ENCODE measurements at places on chromosomes 13 and 19. TPM values are rescaled to one million over a fixed set of nuclear protein-coding genes. Genes with fewer than 3 reads are reported as not detected.
A peak's percentile ranks its signal among the peaks of the same experiment; 100 is the strongest.

- H3K4me3 ChIP-seq = no peak overlapping the region
- peaks cover 2% of the 10 kb centered on the region for H3K36me3 ChIP-seq
- DNase-seq = no peak
- H3K27ac ChIP-seq = no peak overlapping the region
- H3K4me1 ChIP-seq = no peaks in the 10 kb centered on the region
Measured at GRCh38 chr13:60562096-60562780, 165.2 kb downstream of the TDRD3 start.

GRCh38 chr13:43205416-43205815 lies 182.0 kb downstream of the DNAJC15 start:
- peaks cover 14% of the 10 kb centered on the region for H3K27me3 ChIP-seq
- no peaks in the 10 kb centered on the region for H3K4me1 ChIP-seq
- H3K36me3 ChIP-seq = no peaks in the 10 kb centered on the region

DNA sequence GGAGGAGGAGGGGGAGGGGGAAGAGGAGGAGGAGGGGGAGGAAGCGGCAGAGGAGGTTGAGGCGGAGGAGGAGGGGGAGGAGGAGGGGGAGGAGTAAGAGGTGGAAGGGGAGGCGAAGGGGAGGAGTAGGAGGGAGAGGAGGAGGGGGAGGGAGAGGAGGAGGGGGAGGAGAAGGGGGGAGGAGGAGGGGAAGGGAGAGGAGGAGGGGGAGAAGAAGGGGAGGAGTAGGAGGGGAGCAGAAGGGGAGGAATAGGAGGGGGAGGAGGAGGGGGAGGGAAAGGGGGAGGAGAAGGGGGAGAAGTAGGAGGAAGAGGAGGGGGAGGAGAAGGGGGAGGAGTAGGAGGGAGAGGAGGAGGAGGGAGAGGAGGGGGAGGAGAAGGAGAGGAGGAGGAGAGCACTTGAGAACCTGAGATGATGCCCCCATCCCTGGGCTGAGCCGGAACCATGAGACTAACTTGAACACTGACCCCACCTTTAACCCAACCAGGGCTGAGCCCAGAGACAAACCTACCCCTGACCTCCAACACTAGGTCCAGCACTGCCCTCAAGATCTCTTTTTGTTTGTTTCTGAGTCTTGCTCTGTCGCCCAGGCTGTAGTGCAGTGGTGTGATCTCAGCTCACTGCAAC lies 12.6 kb downstream of the ABCA7 start:
- H3K27me3 ChIP-seq = no peaks in the 10 kb centered on the region
- no peak for DNase-seq
- no peak overlapping the region for H3K27ac ChIP-seq
- no peak overlapping the region for H3K4me3 ChIP-seq
- peaks cover 12% of the 10 kb centered on the region for H3K4me1 ChIP-seq
- peaks cover 17% of the 10 kb centered on the region for H3K36me3 ChIP-seq

- H3K27me3 ChIP-seq = peaks cover 32% of the 10 kb centered on the region
- H3K27ac ChIP-seq = no peak overlapping the region
- no peak for DNase-seq
Measured at GRCh38 chr19:46503848-46504453, 8.3 kb upstream of the PNMA8B start.

GRCh38 chr19:45645631-45646344 lies 6.6 kb upstream of the EML2 start:
- peak overlapping the region; percentile 80 for H3K4me3 ChIP-seq
- no peaks in the 10 kb centered on the region for H3K27me3 ChIP-seq
- peak overlapping the region; percentile 70 for H3K27ac ChIP-seq
- H3K4me1 ChIP-seq = peaks cover 46% of the 10 kb centered on the region
- H3K36me3 ChIP-seq = peaks cover 5% of the 10 kb centered on the region

GRCh38 chr13:43933378-43933777 lies 53.7 kb downstream of the LACC1 start:
- no peak overlapping the region for H3K27ac ChIP-seq
- DNase-seq = no peak
- H3K4me3 ChIP-seq = no peak overlapping the region
- H3K36me3 ChIP-seq = no peaks in the 10 kb centered on the region
- peaks cover 27% of the 10 kb centered on the region for H3K27me3 ChIP-seq

- H3K4me3 ChIP-seq = no peak overlapping the region
- DNase-seq = no peak
- H3K27ac ChIP-seq = no peak overlapping the region
- H3K36me3 ChIP-seq = peaks cover 35% of the 10 kb centered on the region
Measured at GRCh38 chr13:114082849-114083645, 49.4 kb downstream of the RASA3 start.

- no peak for DNase-seq
- no peaks in the 10 kb centered on the region for H3K4me1 ChIP-seq
- H3K27me3 ChIP-seq = no peaks in the 10 kb centered on the region
- H3K36me3 ChIP-seq = peaks cover 33% of the 10 kb centered on the region
- no peak overlapping the region for H3K27ac ChIP-seq
Measured at GRCh38 chr19:40262422-40262821, 22.7 kb downstream of the AKT2 start.

The LRG1 gene
- 0.15 TPM for total RNA-seq

DNA sequence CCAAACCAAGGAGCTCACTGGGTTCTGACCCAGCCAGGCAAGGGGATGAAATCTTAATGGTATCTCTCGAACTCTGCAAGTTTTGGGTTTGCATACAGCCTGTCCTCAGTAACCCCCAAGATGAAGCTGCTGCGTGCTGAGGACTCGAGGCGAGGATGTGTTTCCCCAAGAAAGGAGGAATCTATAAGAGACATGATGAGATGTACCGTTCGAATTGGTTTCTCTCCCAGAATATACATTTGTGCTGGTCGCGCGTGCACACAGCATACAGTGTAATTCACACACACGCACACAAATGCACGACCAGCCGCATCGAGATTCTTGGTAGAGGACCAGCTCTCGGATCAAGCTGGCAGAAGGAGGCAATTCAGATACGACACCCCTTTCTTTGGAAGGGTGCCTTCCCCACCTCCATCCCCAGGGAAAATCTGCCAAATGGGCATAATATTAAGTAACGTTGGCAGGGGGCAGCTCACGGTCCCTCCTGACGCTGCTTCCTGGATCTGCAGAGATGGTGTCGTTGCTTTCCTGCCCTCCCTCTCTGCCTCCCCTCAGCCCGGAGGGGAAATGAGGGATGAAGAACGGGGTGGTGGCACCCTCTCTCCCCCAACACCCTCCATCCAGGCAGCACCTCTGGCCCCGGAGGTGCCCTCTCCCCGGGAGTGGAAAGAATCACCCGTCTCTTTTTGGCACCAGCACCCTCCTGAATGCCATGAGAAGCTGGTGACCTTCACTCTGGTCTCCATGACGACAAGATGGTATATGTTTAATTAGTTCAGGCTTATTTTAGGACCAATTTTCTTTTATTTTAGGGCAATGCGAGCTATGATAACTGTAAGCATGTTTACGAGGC lies 310.2 kb downstream of the ZNF536 start:
- no peak overlapping the region for H3K4me3 ChIP-seq
- H3K27ac ChIP-seq = no peak overlapping the region
- DNase-seq = no peak
- H3K36me3 ChIP-seq = no peaks in the 10 kb centered on the region

DNA sequence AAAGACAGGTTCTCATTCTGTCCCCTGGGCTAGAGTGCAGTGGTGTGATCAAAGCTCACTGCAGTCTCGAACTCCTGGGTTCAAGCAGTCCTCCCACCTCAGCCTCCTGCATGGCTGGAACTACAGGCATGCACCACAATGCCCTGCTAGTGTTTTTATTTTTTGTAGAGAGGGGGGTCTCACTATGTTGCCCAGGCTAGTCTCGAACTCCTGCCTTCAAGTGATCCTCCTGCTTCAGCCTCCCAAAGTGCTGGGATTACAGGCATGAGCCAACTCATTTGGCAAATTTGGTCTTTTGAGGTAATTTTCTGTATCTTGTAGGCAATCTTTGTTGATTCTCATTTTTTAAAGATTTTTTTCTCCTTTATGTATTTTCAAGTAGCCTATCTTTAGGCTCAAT lies 205.7 kb downstream of the ZIC5 start:
- no peak overlapping the region for H3K4me3 ChIP-seq
- H3K4me1 ChIP-seq = no peaks in the 10 kb centered on the region
- no peak overlapping the region for H3K27ac ChIP-seq
- H3K27me3 ChIP-seq = no peaks in the 10 kb centered on the region
- H3K36me3 ChIP-seq = no peaks in the 10 kb centered on the region

- no peak overlapping the region for H3K27ac ChIP-seq
- H3K4me3 ChIP-seq = no peak overlapping the region
- peaks cover 23% of the 10 kb centered on the region for H3K4me1 ChIP-seq
- peaks cover 6% of the 10 kb centered on the region for H3K36me3 ChIP-seq
Measured at GRCh38 chr19:2253106-2254063, 2.8 kb downstream of the JSRP1 start.

DNA sequence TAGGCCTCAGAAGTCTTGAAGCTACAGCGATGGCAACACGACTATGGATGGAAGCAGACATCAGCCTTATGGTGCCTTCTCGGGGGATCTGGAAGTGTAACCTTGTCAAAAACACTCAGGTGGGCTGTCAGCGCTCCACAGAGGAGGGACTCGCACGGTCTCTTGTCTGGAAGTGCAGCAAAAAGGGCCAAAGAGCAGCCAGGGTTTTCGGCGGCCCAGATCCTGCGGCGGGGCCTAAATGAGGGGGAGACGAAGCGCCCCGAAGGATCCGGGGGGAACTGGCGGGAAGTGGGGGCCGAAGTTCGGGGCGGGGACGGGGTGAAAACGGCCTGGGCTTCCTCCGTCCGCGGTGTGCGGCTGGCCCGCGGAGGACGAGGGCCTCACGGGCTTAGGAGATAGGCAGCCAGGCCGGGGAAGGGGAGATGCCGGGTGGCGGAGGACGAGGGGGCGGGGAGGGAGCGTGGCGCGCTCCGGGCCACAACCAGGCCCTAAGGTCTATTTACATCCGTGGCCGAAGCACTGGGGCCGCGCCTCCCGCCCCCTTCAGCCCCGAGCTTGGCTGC lies 637 bp downstream of the RANBP3 start:
- H3K27me3 ChIP-seq = no peaks in the 10 kb centered on the region
- H3K4me1 ChIP-seq = peaks cover 66% of the 10 kb centered on the region
- peak overlapping the region; percentile 96 for H3K4me3 ChIP-seq
- no peak for DNase-seq
- peaks cover 47% of the 10 kb centered on the region for H3K36me3 ChIP-seq

DNA sequence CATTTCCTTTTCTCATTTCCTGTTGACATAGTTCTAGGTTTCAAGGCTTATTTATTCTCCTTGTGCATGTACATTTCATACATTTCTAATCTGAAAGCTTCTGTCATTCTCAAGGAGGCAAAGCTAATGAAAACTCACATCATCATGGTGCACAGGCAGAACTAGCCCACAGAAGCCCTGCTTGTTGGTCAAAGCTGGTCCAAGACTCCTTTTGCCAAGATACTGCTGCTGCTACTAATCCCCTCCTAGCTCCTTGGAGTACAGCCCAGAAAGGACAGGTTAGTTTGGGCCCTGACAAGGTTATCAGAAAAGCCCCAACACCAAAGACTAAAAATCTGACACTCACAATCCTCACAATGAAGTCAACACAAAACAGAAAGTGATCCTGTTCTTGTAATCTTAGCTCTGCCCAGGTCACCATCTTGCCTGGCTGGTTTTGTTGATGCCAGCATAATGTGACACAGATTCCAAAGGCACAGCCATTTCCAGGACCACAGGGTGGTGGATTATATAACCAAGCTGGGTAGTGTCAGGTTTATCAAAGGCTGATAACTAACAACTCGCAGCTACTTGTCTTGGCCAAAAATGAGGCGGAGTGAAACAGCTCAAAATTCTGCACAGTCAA lies 417.4 kb downstream of the NDFIP2 start:
- H3K36me3 ChIP-seq = no peaks in the 10 kb centered on the region
- no peaks in the 10 kb centered on the region for H3K4me1 ChIP-seq
- H3K4me3 ChIP-seq = no peak overlapping the region
- no peaks in the 10 kb centered on the region for H3K27me3 ChIP-seq
- no peak overlapping the region for H3K27ac ChIP-seq
- no peak for DNase-seq

The KLK4 gene
- total RNA-seq = not detected

The ARMC6 gene
- 22.5 TPM for total RNA-seq

DNA sequence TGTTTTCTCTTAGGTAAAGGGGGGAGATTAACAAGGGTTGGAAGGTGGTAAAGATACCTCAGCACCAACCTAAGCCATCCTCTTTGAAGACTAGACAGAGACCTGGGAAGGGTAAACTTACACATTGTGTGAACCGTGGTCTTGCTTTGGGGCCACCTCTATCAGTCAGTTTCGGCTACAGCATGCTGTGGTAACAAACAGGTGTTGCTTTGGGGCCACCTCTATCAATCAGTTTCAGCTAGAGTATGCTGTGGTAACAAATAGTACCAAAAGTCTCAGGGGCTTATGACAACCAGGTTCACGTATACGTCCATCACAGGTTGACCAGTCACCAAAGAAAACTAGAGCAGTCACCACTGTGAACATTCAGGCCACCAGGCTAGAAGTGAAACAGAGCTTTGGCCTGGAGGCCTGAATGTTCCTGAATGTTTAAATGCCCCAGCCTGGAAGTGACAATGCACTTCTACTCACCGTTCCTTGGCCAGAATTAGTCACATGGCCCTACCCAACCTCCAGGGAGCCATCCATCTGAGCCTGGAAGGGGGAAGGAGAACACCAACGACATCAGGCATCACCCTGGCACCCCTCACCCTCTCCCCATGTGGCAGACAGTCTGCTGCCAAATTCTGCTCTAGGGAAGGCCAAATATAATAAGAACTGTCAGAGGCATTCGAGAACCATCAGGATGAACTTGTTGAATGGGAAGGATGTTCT lies 3.8 kb downstream of the FXYD7 start:
- DNase-seq = no peak
- no peak overlapping the region for H3K27ac ChIP-seq
- no peak overlapping the region for H3K4me3 ChIP-seq

The IGLON5 gene
- total RNA-seq = 0.68 TPM

DNA sequence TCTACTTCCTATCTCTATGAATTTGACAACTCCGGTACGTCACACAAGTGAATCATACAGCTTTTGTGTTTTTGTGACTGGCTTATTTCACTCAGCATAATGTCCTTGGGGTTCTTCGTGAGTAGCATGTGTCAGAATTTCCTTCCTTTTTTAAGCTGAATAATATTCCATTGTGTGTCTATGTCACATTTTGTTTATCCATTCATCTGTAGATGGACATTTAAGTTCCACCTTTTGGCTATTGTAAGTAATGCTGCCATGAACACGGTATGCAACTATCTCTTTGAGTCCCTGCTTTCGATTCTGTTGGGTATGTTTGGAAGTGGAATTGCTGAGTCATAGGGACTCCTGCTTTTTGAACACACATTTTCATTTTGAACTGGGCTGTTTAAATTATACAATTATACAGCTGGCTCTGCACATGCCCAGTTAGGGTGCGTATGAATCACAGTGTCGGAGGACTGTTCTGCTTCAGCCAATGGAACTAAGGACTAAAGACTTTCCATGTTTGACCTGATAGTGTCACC lies 43.0 kb upstream of the C13orf42 start:
- peaks cover 22% of the 10 kb centered on the region for H3K27me3 ChIP-seq
- H3K27ac ChIP-seq = no peak overlapping the region
- peaks cover 12% of the 10 kb centered on the region for H3K4me1 ChIP-seq
- no peak for DNase-seq
- no peak overlapping the region for H3K4me3 ChIP-seq

GRCh38 chr13:81682081-81682630 lies 1341.2 kb upstream of the SPRY2 start:
- no peak for DNase-seq
- no peaks in the 10 kb centered on the region for H3K36me3 ChIP-seq
- no peak overlapping the region for H3K4me3 ChIP-seq
- H3K27ac ChIP-seq = no peak overlapping the region
- H3K4me1 ChIP-seq = no peaks in the 10 kb centered on the region
- H3K27me3 ChIP-seq = no peaks in the 10 kb centered on the region

- H3K4me1 ChIP-seq = peaks cover 26% of the 10 kb centered on the region
- no peak for DNase-seq
- H3K4me3 ChIP-seq = no peak overlapping the region
Measured at GRCh38 chr19:6239401-6239844, 40.4 kb downstream of the MLLT1 start.

All from activated CD4-positive, alpha-beta memory T cell treated with anti-CD3 and anti-CD28 coated beads, Interleukin-2, amount 10 ng/mL, durations not matched to agents 7 days and 5 days (primary cell).